Vagina (tissue), 2 donors: ENCODE measurements at places on chromosomes 1 and 21.
A peak's percentile ranks its signal among the peaks of the same experiment; 100 is the strongest.

- no peak for DNase-seq
Measured at GRCh38 chr1:35175098-35175576, 17.8 kb downstream of the SFPQ start.

GRCh38 chr21:14244911-14245310 lies 29.0 kb downstream of the RBM11 start:
- DNase-seq, result no peak

GRCh38 chr1:160963521-160963920 lies 8.9 kb upstream of the ITLN2 start:
- DNase-seq, result no peak

DNA sequence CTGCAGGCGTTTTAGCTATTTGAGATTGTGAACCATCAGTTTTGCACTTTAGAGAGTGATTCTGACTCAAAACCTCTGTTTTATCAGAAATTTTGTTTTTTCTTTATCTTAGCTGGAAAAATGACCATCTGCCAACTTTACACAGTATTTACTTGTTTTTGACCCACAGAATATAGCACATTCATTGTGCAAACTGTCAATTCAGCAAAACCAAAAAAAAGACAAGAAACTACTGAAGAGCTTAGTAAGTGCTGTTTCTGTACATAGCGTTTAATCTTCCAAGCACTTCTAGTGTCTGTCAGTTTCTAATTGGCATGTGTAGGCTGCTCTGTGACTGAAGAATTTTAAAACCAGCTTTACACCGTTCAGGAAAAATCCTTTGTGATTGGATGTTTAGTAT lies 76.0 kb upstream of the VANGL1 start:
- no peak for DNase-seq

DNA sequence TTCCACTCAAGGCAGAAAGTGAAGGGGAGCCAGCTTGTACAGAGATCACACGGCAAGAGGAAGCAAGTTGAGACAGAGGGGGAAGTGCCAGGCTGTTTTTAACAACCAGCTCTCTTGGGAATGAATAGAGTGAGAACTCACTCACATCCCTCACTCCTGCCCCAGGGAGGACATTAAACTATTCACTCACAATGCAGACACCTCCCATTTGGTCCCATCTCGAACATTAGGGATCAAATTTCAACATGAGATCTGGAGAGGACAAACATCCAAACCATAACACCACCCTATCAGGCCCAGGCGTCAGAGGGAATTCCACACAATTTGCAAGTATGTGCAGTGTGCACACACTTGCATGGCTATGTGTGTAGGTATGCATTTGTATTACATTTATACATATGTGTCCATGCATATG lies 62.7 kb downstream of the DMAP1 start:
- DNase-seq, result no peak

DNA sequence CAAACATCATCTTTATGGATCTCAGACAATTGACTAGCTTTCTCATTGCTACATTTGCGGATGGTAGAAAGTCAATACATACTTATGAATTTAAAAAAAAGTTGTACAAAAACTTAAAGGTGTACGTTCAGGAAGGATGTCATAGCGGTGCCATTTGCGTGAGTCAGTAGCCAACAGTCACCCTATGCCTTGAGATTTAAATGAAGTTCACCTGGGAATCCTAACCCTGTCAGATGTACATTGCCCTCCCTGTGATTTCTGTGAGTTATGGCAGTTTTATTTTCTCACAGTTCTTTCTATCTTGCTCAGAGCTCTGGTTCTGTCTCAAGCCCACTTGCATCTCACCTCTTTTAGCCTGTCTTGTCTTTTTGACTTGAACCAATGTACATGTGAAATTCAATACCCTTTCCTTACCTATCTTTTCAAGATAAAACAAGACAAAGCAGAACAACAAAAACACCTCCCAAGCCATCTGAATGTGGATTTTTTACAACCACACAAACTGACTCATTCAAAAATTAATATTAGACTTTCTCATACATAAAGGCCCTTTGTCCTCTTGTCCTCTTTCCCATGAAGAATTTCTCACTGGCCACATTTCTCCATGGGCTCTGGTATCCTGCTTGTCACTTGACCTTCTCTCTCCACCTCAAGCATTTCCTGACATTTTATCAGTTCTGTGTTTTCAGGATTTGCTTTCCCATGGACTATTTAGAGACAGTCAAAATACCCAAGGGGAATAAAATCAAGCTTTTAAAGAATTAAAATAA lies 25.3 kb upstream of the ZNF697 start:
- DNase-seq, result no peak

- DNase-seq, result no peak
Measured at GRCh38 chr1:93155335-93155734, 24.9 kb downstream of the TMED5 start.

DNA sequence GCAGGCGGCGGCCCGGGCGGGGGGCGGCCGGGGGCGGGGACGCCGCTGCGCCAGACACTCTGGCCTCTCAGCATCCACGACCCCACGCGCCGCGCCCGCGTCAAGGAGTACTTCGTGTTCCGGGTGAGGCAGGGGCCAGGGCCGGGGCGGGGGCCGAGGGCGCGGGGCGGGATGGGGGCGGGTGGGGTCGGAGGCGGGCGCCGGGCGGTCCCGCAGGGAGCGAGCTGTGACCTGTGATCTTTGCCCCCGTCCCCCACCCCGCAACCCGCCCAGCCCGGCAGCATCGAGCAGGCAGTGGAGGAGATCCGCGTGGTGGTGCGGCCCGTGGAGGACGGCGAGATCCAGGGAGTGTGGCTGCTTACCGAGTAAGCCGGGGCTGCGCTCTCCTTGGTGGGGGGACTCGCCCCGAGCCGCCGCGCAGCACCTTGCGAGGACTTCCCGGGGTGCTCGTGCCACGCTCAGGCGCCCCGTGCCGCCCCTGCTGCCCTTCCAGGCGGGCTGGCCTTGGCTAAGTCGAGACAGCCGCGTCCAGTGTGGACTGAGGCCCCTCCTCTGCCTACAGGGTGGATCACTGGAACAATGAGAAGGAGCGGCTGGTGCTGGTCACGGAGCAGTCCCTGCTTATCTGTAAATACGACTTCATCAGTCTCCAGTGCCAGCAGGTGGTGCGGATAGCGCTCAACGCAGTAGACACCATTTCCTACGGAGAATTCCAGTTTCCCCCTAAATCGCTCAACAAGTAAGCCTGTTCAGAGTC lies 514 bp downstream of the TPRG1L start:
- DNase-seq, result no peak

DNA sequence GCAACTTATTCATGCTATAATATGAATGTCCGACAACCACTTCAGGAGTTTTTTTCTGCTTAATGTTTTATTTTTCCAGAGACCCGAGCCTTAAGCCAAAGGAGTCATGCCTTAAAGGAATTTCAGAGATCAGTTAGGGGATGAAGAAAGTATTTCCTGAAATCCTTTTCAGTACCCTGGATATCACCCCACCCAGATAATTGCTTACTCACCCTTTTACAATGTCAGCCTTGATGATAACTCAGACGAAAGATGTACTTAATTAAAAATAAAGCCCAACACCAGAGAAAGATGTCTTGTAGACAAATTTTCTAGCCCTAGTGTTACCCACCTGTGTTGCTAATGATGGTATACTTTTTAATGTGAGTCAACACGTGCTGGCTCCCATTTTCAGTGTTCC lies 124.1 kb downstream of the XCL2 start:
- DNase-seq, result no peak

DNA sequence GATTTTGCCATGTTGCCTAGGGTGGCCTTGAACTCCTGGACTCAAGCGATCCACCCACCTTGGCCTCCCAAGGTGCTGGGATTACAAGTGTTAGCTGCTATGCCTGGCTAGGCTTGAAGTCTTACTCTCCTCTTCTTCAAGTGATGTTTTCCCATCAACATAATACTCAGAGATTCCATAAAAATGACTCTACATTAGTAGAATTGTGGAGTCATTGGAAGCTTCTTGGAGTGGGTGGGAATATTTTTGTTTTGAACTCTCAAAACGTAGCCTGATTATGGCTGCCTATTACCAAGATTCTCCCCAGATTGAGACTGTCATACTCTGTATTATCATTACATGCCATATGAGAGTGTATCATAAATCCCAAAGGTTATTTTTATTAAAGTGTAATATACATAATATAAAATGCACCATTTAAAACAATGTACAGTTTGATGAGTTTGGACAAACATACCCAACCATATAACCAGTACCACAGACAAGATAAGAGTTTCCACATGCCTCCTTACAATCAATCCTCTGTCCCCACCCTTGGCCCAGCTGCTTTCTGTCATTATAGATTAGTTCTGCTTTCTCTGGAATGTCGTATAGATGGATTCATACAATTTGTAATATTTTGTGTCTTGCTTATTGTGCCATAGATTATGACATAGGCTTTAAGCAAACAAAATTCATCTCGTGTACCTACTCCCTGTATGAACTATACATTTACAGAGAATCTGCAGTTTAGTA lies 8.0 kb upstream of the DNM3 start:
- DNase-seq, result no peak

- DNase-seq, result no peak
Measured at GRCh38 chr1:218135371-218135770, 149.7 kb upstream of the RRP15 start.

- peak; percentile 67 for DNase-seq
Measured at GRCh38 chr21:33976082-33977016, 60.7 kb upstream of the ATP5PO start.

- no peak for DNase-seq
Measured at GRCh38 chr1:229102741-229103391, 168.0 kb upstream of the RAB4A start.

- no peak for DNase-seq
Measured at GRCh38 chr1:53842347-53842746, 4.3 kb upstream of the NDC1 start.

- DNase-seq, result no peak
Measured at GRCh38 chr1:245067257-245067656, 87.5 kb upstream of the KIF26B start.

DNA sequence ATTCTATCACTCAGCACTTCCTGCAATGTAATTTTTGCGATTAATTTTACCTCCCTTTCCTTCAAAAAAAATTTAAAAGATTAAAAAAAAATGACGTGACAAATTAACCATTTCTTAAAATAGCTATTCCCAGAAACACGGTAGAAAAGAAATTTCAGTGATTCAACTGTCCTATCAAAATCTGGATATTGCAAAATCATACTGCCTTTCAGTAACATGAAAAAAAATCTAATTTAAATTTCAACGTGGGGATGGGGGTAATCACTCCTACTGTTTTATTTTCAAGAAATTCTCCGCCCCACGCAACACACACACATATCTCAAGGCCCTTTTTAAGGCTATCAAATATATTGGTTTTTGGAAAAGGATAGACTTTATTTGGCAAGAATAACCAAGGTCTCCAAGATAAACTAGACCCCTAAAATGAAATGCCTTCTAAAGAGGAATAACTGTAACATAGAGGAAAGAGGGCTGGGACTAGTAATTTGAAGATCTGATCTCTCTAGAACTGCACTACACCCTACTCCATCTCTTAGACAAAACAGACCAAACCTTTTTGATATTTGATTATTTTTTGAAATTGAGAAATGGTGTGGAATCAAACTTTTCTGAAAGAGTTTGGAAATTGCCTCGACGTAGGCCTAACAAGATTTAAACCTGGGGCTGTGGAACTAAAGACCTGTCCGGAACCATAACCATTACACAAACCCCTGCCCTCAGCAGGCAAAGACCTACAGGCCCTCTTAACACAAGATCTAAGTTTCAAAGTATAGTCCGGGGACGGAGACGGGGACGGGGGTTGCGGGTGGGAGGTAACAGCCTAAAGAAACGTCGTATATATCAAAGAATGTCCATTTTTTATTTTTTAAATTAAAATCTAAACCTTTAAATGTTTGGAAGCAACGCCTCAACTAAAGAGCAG lies 941 bp downstream of the ARNT start:
- DNase-seq, result no peak

DNA sequence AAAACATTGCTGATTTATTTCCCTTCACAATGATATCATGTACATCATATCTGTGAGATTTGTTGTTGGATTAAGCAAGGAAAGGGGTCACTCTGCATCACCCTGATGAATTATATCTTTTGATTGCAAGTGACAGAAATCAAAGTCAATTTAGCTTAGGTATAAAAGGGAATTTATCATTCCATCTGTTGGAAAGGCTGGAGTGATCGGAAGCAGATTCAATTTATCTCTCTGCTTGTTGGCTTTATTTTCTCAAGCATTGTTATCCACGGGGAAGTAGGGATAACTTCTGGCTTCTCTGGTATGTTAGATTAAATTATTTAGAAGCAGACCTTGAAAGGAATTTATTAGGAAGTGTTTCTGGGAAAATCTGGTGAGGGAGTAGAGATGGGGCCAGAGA lies 226.6 kb downstream of the PTGER3 start:
- no peak for DNase-seq

DNA sequence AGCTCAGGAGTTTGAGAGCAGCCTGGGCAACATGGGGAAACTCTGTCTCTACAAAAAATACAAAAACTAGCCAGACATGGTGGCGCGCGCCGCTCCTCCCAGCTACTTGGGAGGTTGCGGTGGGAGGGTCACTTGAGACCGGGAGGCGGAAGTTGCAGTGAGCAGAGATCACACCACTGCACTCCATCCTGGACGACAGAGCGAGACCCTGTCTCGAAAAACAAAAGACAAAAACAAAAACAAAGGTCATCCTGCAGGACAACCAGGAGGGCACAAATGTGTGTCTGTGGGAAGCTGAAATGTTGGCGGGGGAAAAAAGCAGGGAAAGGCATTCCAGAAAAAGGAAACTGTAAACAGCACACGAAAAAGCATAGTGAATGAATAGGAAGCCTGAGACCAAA lies 104.1 kb upstream of the HNRNPU start:
- DNase-seq, result no peak

DNA sequence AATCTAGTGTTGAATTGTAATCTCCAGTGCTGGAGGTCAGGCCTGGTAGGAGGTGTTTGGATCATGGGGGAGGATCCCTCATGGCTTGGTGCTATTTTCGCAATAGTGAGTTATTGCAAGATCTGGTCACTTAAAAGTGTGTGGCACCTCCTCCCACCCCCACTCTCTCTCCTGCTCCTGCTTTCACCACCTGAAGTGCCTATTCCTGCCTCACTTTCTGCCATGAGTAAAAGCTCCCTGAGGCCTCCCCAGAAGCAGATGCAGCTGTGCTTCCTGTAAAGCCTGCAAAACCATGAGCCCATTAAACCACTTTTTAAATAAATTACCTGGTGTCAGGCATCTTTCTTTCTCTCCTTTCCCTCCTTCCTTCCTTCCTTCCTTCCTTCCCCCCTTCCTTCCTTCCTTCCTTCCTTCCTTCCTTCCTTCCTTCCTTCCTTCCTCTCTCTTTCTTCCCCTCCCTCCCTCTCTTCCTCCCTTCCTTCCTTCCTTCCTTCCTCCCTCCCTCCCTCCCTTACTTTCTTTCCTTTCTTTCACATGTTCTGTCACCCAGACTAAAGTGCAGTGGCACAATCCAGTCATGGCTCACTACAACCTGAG lies 172.4 kb downstream of the C1orf21 start:
- DNase-seq, result no peak

GRCh38 chr1:29657816-29658215 lies 421.5 kb downstream of the PTPRU start:
- peak; percentile 27 for DNase-seq

DNA sequence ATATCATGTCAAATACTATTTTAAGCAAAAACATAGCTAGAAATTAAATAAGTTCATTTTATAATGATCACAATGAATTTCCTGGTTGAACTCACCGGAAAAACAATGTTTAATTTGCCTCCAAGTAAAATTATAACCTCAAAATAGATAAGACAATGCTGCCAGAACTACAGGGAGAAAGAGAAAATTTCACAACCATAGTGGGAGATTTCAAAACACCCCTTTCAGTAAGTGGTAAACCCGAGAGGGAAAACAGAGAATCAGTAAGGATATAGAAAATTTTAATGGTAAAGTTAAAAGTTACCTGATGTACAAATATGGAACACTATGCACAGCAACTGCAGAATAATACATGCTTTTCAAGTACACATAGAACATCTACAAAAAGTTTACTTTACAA lies 43.2 kb upstream of the PLA2G4A start:
- DNase-seq, result no peak
